ENCODE measurements at places on chromosomes 11 and 22. TPM values are rescaled to one million over a fixed set of nuclear protein-coding genes. Genes with fewer than 3 reads are reported as not detected.
A peak's percentile ranks its signal among the peaks of the same experiment; 100 is the strongest.

- DNase-seq = peak; percentile 17
Measured at GRCh38 chr11:103662880-103663279, 373.6 kb upstream of the DDI1 start.

GRCh38 chr11:910044-910588 lies 494 bp downstream of the CHID1 start:
- no peak for DNase-seq

GRCh38 chr11:58493676-58494075 lies 14.2 kb downstream of the OR5B21 start:
- DNase-seq = no peak

Gene DNAJB7
- not detected for total RNA-seq

Gene EIF4G2
- 752 TPM for total RNA-seq

GRCh38 chr11:1219446-1219833 lies 3.4 kb upstream of the MUC5B start:
- no peak for DNase-seq

DNA sequence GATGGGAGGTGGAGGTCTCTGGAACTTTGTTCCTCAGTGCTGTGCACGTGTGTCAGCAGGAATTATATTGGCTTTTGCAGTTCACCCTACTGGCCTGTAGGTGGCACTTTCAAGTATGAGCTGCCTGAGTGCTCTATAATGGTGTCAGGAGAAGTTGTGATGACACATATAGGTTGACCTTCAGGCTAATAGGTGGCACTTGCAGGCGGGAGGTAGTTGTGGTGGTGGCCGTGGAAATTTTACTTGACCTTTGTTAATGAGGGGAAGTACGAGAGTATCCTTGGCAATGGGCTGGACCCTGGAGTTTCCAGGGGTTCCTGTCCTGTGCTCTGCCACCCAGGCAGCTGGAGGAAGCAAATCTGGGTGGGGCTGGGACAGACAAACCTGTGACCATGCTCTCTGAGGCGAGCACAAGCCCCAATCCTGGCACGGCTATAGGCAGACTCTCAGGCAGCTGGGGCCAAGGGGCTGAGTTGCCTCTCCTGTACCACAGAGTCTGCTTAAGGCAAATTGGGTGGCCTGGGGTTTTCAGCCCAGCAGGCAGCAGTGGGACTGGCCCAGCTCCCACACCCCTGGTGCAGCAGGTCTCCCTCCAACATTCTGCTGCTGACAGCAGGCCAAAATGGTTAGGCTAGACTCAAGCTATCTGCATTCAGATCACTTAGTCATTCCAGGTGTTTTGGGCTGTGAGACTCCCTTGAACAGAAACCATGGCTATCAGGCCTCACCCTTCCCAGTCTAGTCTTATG lies 147.5 kb upstream of the CTSC start:
- DNase-seq = peak; percentile 61

GRCh38 chr22:37492428-37493344 lies 6.5 kb upstream of the MFNG start:
- DNase-seq = peak; percentile 80

Gene DGAT2
- 2.4 TPM for total RNA-seq

- no peak for DNase-seq
Measured at GRCh38 chr11:48008951-48009270, 28.6 kb downstream of the PTPRJ start.

DNA sequence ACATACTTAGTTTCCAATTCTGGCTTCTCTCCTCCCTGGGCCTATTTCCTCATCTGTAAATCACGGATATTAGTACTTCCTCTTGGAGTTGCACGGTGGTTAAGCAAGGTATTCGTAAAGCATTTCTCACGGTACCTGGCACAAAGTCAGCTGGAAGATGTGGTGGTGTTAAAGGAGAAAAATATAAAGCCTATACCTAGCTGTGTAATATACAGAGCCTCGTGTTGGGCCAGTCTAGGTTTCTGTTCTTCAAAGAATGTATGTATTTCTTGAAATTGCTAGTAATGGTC lies 47.2 kb downstream of the DBX1 start:
- no peak for DNase-seq

Gene NAV2
- 7.1 TPM for total RNA-seq

GRCh38 chr11:12842933-12843636 lies 166.0 kb upstream of the RASSF10 start:
- DNase-seq = peak; percentile 68

Gene CASP5
- not detected for total RNA-seq

DNA sequence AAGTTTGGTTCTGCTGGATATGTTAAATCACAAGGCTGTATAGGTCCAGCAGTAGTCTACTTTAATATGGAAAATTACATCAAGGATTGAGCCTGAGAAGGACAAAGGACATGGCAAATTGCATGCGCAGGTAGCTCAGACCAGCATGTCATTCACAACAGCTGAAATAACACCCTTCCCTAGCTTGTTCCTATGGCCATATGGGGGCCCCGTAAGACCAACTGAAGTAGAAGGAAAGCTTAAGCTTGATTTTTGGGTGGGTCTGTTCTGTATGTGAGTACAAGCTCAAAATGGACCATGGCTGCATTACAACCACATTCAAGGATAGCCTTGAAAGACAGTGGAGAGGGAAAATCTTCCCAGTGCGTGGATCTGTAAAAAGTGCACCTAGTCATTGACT lies 20.6 kb upstream of the PDE3B start:
- DNase-seq = no peak

GRCh38 chr11:34165786-34166555 lies 60.5 kb downstream of the NAT10 start:
- peak; percentile 66 for DNase-seq

DNA sequence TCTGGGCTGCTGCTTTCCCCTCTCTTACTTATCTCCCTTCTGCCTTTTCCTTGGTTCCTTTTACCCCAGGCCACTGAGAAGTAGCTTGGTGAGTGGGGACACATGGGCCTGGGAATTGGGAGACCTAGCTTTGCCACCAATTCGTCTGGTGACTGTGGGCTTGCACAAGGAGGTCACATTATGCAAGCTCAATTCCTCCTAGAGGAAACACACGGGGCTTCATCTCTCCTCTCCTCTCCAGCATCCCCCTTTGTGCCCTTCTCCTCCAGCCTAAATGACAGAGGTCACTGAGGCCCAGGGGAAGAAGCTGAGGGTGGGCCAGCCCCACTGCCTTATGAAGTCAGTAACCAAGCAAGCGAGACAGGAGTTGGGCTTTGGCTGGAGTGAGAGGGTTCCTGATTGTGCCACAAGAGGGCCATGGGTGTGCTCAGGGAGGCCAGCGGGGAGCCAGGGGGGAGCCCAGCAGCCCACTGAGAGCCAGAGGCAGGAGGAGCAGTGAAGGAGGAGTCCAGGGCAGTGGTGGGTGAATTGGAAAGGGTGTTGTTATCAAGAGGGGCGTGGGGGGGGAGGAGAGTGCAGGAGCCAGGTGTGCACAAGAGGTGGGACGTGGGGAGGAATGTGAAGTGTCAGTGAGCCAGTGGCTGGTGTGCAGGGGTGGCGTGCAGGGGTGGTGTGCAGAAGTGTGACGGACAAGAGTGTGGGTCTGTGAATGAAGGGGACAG lies 2.0 kb downstream of the CLCF1 start:
- DNase-seq = peak; percentile 51

DNA sequence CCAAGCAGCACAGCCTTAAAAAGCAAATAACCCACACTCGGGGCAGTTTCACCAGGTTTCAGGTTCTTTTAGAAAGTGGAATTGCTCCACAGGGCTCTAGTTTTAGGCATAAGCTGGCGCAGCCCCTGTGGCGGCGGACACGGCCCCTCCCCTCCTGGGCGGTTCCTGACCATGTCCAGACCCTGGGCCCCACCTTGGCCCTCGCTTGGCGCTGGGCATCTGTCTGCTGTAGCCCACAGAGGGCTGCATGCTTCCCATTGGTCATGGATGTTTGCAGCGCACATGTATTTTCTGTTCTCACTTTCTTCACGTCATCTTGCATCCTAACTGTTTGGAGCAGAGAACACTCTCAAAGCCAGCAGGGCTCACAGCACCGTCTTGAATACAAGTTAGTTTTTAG lies 244.3 kb downstream of the BRD1 start:
- no peak for DNase-seq

Gene FIBP
- total RNA-seq = 141 TPM

Gene OR51B6
- total RNA-seq = not detected

DNA sequence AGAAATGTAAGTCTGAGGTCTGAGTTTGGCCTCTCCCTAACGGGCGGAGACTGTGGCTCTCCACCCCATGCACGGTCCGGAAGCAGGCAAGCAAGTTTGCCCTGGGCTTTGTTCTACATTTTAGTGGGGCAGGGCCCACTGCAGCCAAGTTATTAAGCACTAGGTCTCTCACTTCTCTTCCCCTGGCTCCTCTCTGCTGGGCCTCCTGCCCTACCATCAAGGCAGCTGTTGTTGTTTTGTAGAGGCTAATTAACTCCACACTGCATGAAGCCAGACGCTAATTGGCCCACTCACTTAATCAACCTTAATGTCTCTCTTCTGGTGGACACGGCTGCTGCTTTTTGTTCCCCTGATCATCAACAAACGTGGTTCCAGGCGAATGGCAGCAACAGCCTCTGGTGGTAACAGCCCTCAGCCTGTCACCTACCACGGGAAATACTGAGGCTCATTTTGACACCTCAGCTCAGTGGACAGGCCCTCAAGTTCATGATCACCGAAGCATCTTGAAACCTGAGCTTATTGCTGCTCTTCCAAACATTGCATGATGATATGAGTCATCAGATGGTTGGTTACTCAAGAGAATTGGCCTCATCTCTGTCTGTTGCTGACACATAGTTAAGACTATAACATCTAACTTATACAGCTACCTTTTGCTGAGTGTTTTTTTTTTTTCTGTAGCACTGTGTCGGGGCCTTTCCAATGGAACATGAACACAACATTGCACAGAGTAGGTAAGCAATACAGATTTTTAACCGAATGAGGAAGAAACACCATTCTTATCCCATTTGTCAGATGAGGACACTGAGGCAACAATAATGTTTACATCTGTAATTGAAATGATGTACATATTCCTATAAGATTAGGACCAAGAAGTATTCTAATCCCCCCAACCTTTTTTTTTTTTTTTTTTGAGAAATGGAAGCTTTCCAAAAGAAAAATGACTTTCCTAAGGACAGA lies 20.8 kb upstream of the LMO2 start:
- peak; percentile 87 for DNase-seq

Gene NOL12
- total RNA-seq = 39.6 TPM

Gene NAALAD2
- 0.59 TPM for total RNA-seq

Gene PHLDA2
- 28.0 TPM for total RNA-seq

All from RPMI7951 (cell line).